ENCODE measurements at places on chromosomes 3 and 15.

GRCh38 chr3:39142067-39142466 lies 11.3 kb downstream of the CSRNP1 start:
- peak; percentile 85 for DNase-seq

DNA sequence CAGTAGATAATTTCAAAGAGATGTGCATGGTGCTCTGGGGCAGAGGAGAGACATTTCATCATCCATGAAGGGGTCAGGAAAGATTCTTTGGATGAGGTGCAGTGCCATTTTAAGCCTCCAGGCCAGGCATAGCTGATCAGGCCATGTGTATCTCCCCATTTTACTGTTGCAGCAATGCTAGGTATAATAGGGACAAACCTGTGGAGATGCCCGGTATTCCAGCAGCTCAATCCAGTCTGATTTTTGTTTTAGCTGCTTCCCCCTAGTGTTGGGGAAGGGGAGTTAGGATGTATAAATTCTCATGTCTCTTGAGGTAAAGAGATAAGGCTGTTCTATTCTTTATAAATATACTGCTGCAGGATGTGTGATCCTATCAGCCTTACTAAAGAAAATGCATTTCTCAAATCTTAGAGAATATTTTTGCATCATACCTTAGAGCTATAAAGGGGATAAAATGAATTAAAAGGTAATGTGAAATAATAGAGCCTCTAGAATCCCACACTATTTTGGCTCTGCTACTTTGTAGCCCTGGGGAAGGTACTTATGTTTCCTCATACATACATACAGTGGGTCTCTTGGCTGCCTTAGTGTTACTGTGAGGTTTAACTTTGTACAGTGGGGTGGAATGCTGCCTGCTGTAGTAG lies 5.2 kb downstream of the CDV3 start:
- DNase-seq: peak; percentile 47

- no peak for DNase-seq
Measured at GRCh38 chr15:94476686-94477085, 245.3 kb downstream of the MCTP2 start.

GRCh38 chr3:59116233-59116537 lies 66.4 kb upstream of the CFAP20DC start:
- DNase-seq: no peak

DNA sequence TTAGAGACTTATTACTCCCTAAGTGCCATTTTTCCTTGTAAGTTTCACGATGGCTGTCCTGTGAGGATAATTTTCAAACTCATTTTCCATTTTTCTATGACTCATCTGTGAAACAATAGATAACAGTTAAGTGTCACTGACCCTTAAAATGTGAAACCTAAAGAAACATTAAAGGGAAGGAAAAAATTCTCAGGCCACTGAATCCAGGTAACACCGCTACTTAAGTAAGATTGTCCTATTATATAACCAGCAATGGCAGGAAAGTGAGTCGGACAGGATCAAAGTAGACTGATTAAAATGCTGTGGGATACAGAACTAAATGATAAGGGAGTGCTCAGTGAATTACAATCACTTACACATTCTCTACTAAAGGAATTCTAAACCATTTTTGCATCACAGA lies 12.4 kb downstream of the PLD1 start:
- DNase-seq: no peak

- no peak for DNase-seq
Measured at GRCh38 chr15:100903168-100903554, 16.0 kb upstream of the LRRK1 start.

GRCh38 chr3:108406661-108407206 lies 103.7 kb downstream of the MYH15 start:
- peak; percentile 76 for DNase-seq

- DNase-seq: no peak
Measured at GRCh38 chr3:12179441-12179840, 20.7 kb upstream of the TIMP4 start.

- DNase-seq: no peak
Measured at GRCh38 chr3:24370352-24371090, 124.1 kb downstream of the THRB start.

GRCh38 chr15:60297047-60297446 lies 100.7 kb downstream of the ANXA2 start:
- DNase-seq: no peak

Measured in myocyte (in vitro differentiated cells).